ENCODE measurements at places on chromosomes 7 and 10. TPM values are rescaled to one million over a fixed set of nuclear protein-coding genes. Genes with fewer than 3 reads are reported as not detected.

NPSR1 gene
- not detected for total RNA-seq

R3HCC1L gene
- 20.2 TPM for total RNA-seq

PAX2 gene
- not detected for total RNA-seq

SKAP2 gene
- 15.3 TPM for total RNA-seq

RNF32 gene
- total RNA-seq = 7.7 TPM

DYDC2 gene
- total RNA-seq = not detected

UPK3BL1 gene
- 10.3 TPM for total RNA-seq

KCNMA1 gene
- 44.8 TPM for total RNA-seq

CYP3A5 gene
- total RNA-seq = 0.44 TPM

CFAP58 gene
- 0.58 TPM for total RNA-seq

DIP2C gene
- total RNA-seq = 21.8 TPM

IDI2 gene
- total RNA-seq = not detected

SH2B2 gene
- 3.3 TPM for total RNA-seq

ENKUR gene
- total RNA-seq = under 0.01 TPM

FAM20C gene
- total RNA-seq = 123 TPM

TFAM gene
- total RNA-seq = 19.1 TPM

COBL gene
- under 0.01 TPM for total RNA-seq

Data from smooth muscle cell of trachea (primary cell).